ENCODE measurements at places on chromosomes 1 and 21. TPM values are rescaled to one million over a fixed set of nuclear protein-coding genes. Genes with fewer than 3 reads are reported as not detected.

The CFHR5 gene
- not detected for total RNA-seq

The WDR64 gene
- total RNA-seq = not detected

DNA sequence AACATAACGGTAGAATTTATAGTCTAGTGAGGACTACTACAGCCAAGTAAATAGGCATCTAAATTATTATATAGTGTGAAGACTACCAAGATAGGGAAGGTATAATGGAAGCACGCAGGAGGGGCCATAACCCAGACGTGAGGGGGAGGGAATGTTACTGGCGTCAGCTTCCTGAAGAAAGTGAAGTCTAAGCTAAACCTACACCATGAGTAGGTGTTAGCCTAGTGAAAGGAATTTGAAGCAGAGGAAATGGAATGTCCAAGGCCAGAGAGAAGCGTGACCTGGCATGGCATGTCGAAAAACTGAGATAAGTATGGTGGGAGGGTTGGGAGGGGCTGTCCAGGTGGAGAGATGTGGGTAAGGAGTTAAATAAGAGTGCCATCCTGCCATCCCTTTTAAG lies 140.5 kb downstream of the SLC44A5 start:
- no peak for DNase-seq

DNA sequence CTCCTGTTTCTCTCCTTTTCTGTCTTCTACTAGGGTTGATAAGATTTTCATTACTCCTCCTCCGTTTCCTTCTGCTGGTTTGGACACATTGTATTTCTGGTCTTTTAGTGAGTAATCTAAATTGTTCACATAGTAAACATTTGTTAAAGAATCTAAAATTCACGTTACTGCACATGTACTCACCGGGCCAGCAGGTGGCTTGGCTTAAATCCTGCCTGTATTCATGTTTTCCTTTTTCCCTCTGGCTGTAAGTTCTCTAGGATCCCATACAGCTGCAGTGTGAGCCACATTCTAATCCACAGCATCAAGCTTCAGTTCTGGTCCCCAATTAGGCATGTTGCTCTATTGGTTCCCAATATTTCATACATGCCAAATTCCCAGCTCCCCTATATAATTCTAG lies 958.3 kb downstream of the ADGRL2 start:
- no peak for DNase-seq

DNA sequence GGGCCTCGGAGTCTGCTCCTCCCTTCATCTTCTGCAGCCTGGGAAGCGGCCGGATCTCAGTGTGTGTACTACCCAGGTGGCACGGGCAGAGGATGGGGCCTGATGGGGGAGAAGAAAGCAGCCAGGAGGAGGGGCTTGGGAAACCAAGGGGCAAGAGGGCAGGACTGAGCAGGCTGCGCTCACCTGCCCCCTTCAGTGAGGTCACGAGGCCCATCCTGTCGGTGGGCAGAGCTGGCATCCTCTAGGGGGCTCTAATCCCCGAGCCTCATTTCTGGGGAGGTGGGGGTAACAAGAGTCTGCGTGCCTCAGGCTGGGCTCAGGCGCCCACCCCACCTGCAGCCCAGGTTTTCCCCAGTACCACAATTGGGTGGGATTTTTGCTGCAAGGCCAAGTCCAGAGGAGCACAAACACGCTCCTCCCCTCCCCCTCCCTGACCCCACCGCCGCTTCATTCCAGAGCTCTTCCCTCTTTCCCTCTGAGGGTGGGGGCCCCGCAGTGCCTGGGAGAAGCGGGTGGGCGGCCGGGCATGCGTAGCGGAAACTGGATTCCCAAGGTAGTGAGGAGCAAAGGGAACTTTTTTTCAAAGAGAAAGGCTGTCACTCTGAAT lies 1.8 kb upstream of the WNT3A start:
- DNase-seq = no peak
